OCI-M1 (cell line): ENCODE measurements at places on chromosomes 11 and 22.

DNA sequence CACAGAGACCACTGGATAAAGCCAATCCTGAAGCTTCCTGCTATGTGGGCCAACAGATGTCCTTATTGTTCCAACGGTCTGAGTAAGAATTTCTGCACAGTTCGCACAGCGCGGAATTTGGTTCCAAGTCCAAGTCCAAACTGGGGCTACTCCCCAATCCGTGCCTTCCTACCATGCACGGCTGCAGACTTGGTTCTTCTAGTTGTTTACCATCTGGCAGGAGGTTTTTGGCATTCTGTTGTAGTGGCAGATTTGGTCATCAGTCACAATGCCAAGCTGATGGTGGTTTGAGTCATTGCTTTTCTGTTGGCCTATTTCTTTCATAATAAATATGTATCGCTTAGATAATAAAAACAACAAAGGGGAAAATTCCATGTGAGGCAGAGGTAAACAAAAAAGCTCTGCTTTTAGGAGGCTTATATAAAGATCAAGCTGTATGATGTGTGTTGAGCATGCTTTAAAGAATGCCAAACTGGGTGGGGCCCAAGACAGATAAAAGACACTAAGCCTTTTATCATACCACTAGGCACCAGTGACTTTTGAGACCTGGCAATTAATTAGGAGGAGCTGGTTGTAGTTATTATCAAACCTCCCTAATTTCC is 52.5 kb upstream of the SYN3 start:
- no peak for DNase-seq

GRCh38 chr11:64582885-64583284 is 8.1 kb upstream of the SLC22A12 start:
- no peak for DNase-seq

DNA sequence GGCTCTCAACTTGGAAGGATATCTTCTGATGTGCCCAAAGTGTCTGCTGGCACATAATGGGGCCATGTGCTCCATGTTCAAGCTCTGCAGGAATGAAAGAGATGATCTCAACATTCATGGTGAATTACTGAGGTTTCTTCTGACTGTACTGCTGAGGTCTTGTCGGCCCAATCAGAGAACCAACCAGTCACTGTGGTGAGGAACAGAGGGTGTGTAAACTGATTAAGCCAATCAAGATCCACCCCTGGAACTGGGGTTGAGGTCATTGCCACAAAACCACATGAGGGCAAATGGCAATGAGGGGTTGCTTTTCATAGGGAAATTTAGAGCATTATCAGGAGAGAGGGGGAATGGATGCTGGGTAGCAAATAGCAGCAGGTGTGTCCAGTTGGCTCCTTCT is 152.3 kb upstream of the RAG2 start:
- DNase-seq: peak; percentile 78

- DNase-seq: no peak
These were observed 10.3 kb downstream of the LDLRAD3 start for GRCh38 chr11:35954205-35954604.

GRCh38 chr22:20881231-20881630 is 22.4 kb downstream of the SNAP29 start:
- no peak for DNase-seq

GRCh38 chr11:72621008-72621610 is 53.1 kb downstream of the PDE2A start:
- DNase-seq: no peak

GRCh38 chr11:32023370-32024305 is 67.2 kb upstream of the RCN1 start:
- DNase-seq: no peak

DNA sequence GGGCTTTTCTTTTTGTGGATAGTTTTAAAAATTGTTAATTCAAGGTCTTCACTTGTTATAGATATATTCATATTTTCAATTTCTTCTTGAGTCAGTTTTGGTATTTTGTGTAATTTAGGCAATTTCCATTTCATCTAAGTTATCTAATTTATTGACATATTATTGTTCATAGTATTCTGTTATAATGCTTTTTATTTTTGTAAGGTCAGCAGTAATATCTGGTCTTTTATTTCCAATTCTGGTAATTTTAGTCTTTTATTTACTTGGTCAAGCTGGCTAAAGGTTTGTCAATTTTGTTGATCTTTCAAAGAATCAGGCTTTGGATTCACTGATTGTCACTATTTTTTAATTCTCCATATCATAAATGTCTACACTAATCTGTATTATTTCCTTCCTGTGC is 60.1 kb downstream of the HORMAD2 start:
- no peak for DNase-seq

- peak; percentile 59 for DNase-seq
These were observed 16.1 kb upstream of the TPP1 start for GRCh38 chr11:6635082-6635932.

- DNase-seq: no peak
These were observed 10.1 kb upstream of the OSBPL5 start for GRCh38 chr11:3175194-3175593.
